ENCODE measurements at places on chromosomes 7 and 10. TPM values are rescaled to one million over a fixed set of nuclear protein-coding genes. Genes with fewer than 3 reads are reported as not detected.

Gene PLXNA4
- polyA plus RNA-seq, result 0.01 TPM

Gene SAP25
- polyA plus RNA-seq, result 2.3 TPM

GRCh38 chr10:15632456-15633091 is 87.1 kb downstream of the ITGA8 start:
- no peaks in the 10 kb centered on the region for H3K36me3 ChIP-seq
- H3K27me3 ChIP-seq, result peaks cover 1% of the 10 kb centered on the region
- no peak for DNase-seq
- no peak overlapping the region for H3K27ac ChIP-seq
- H3K4me1 ChIP-seq, result no peaks in the 10 kb centered on the region

DNA sequence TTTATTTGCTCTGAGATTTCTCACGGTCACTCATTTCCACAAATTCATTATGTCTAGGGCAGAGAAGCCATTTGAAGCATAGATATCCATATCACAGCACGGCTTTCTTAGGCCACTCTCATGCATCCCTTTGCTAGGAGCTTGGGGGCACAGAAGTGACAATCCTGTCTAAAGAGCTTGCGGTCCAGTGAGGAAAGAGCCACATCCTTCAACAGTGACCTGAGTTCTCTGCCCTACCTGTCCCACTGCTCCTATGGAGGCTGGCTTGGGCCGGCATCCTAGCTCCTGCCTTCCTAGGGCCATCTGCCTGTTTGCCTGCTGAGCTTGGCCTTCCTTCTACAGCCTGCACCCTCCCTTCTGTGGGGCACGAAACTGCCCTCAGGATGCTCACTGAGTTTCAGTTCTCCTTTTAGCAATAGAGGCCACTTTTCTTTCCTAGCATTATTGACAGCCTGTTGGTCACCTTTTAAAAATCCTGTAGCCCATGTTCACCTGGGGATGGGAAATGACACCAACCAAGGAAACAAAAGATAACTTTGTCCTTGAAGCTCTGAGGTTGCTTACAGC is 212.1 kb upstream of the GRB10 start:
- H3K27ac ChIP-seq, result no peak overlapping the region
- DNase-seq, result no peak
- H3K27me3 ChIP-seq, result peaks cover 6% of the 10 kb centered on the region
- no peak overlapping the region for H3K4me3 ChIP-seq

DNA sequence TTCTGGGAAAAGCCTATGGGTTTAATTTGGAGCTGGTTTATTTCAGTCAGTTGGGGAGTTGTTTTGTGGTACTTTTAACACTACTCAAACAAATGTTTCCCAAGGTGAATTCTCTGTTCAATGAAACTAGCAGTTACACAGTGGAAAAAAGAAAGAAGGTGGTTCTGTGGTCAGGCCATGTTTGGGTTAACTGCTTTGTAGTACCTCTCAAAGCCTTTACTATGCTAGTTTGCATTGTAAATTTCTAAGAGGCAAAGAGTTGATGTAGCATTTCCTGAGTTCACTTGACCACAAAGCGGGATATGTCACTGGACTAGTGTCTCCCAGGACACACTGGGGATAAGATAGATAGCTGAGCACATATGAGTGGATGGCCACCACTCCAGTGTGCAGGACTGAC is 145.4 kb downstream of the KIF20B start:
- H3K27ac ChIP-seq, result no peak overlapping the region
- peaks cover 5% of the 10 kb centered on the region for H3K4me1 ChIP-seq
- DNase-seq, result no peak
- peaks cover 6% of the 10 kb centered on the region for H3K27me3 ChIP-seq
- H3K36me3 ChIP-seq, result no peaks in the 10 kb centered on the region

All from IMR-90 (cell line).